Right lobe of liver (tissue), 6 donors: ENCODE measurements at places on chromosomes 16 and 17. TPM values are rescaled to one million over a fixed set of nuclear protein-coding genes. Genes with fewer than 3 reads are reported as not detected.

The C17orf78 gene
- not detected for total RNA-seq

The NOD2 gene
- 0.74 TPM for total RNA-seq

The EMP2 gene
- total RNA-seq = 41.2 TPM

The OTOA gene
- total RNA-seq = 0.12 TPM

The TRPV3 gene
- not detected for total RNA-seq

DNA sequence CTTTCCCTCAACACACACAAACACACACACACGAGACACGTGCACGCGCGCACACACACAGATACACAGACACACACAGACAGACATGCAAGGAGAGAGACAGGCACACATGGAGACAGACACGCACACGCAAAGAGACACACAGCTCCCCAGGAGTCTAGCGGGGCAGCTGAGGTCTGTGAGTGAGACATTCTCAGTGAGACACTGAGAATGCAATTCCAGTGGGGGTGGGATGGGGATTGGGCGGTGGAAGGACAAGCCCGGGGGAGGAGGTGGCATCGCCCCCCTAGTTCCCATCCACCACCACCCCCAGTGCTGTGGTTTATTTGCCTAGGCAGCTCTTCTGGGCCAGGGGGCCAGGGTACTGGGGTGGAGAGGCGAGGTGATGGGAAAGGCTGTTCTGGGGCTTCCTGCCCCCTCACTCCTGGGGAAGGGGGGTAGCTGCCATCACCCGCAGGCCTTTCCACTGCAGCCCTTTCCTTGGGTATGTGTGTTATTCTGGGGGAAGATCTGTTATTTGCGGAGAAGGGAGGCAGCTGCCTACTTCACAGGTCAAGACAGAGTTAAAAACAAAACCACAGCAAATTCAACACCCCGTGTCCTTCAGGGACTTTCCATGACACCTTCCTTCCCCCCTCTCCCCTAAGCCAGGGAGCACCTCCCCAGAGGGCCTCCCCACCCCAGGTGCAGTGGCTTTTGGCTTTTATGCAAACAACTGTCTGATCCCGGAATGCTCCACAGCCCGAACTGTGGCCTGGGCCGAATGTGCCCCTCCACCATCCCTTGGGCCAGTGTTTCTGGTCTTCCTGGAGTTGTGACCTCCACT is 18.0 kb downstream of the GRB7 start:
- no peak for DNase-seq
- no peaks in the 10 kb centered on the region for H3K27me3 ChIP-seq
- H3K27ac ChIP-seq = no peak overlapping the region
- no peaks in the 10 kb centered on the region for H3K36me3 ChIP-seq
- peaks cover 13% of the 10 kb centered on the region for H3K4me1 ChIP-seq
- H3K4me3 ChIP-seq = no peak overlapping the region

GRCh38 chr17:80645706-80646325 is 101.2 kb downstream of the RPTOR start:
- DNase-seq = no peak
- no peak overlapping the region for H3K4me3 ChIP-seq
- no peaks in the 10 kb centered on the region for H3K27me3 ChIP-seq
- no peaks in the 10 kb centered on the region for H3K36me3 ChIP-seq
- no peaks in the 10 kb centered on the region for H3K4me1 ChIP-seq
- no peak overlapping the region for H3K27ac ChIP-seq

DNA sequence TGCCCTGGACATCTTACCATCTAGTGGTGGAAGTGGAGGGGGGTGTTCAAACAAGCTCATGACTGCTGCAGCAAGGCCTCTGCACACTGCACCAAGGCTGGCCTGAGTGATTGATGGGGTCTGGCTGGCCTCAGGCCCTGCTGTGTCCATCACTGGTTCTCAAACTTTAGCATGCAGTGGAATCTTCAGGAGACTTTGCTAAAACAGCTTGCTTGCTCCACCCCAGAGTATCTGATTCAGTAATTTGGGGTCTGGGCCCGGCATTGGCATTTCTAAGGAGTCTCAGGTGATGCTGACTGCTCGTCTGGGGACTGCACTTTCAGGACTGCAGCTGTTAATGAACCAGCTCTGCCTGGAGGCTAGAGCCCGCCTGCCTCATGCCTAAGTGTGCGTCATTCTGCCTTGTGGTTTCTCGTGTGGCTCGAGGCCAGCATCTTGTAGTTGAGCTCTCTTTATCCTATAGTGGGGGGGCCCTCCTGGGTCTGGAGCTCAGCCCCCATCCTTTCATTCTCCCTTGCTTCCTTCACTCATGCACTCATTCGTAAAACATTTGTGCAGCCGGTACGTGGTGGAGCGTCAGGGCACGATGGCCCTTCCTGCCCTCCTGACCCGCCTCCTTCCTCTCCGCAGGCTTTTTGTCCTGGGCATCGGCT is 4.1 kb downstream of the MGAT5B start:
- no peak overlapping the region for H3K4me3 ChIP-seq
- peaks cover 17% of the 10 kb centered on the region for H3K27me3 ChIP-seq
- DNase-seq = no peak
- no peak overlapping the region for H3K27ac ChIP-seq
- H3K4me1 ChIP-seq = no peaks in the 10 kb centered on the region
- H3K36me3 ChIP-seq = no peaks in the 10 kb centered on the region

DNA sequence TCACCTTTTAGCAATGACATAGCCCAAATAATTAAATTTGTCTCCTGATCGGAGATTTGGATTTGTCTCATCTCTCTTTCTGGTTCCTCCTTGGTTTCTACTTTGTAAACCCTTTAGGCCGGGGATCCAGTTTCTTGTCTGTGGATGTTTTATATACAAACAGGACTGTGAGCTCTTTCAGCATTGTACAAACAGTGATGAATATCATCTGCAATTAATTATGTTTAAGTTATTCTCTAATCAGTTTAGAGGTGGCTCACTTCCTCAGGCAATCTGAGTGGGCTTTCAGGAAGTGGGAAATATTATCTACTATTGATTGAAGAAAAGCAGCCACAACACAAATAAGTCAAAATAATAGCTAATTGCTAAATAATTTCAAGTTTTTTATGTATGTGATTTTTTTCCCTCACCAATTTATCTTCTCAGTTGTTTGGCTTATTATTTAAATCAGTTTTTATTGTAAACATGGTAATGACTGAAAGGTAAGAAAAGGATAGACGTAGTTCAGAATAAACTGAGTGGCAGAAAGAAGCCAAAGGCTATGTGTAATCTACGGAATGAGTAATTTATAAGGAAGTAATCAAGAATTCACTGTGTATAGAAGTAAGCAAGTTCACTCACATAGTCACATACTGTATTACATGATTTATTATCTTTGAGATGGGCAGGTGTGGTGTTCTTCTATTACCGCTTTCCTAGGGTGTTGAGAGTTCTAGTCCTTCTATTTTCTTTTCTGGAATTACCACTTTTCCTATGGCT is 3.4 kb upstream of the ABCC11 start:
- H3K4me1 ChIP-seq = peaks cover 36% of the 10 kb centered on the region
- H3K27me3 ChIP-seq = no peaks in the 10 kb centered on the region
- peak overlapping the region; percentile 59 for H3K27ac ChIP-seq
- no peak overlapping the region for H3K4me3 ChIP-seq
- DNase-seq = no peak
